Non-pigmented ciliary epithelial cell (primary cell): ENCODE measurements at places on chromosomes 13 and 19.

DNA sequence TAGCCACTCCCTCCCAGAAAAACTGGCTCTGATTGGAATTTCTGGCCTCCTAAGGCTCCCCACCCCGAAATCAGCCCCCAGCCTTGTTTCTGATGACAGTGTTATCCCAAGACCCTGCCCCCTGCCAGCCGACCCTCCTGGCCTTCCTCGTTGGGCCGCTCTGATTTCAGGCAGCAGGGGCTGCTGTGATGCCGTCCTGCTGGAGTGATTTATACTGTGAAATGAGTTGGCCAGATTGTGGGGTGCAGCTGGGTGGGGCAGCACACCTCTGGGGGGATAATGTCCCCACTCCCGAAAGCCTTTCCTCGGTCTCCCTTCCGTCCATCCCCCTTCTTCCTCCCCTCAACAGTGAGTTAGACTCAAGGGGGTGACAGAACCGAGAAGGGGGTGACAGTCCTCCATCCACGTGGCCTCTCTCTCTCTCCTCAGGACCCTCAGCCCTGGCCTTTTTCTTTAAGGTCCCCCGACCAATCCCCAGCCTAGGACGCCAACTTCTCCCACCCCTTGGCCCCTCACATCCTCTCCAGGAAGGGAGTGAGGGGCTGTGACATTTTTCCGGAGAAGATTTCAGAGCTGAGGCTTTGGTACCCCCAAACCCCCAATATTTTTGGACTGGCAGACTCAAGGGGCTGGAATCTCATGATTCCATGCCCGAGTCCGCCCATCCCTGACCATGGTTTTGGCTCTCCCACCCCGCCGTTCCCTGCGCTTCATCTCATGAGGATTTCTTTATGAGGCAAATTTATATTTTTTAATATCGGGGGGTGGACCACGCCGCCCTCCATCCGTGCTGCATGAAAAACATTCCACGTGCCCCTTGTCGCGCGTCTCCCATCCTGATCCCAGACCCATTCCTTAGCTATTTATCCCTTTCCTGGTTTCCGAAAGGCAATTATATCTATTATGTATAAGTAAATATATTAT lies 6.1 kb downstream of the FOSB start:
- DNase-seq: no peak

DNA sequence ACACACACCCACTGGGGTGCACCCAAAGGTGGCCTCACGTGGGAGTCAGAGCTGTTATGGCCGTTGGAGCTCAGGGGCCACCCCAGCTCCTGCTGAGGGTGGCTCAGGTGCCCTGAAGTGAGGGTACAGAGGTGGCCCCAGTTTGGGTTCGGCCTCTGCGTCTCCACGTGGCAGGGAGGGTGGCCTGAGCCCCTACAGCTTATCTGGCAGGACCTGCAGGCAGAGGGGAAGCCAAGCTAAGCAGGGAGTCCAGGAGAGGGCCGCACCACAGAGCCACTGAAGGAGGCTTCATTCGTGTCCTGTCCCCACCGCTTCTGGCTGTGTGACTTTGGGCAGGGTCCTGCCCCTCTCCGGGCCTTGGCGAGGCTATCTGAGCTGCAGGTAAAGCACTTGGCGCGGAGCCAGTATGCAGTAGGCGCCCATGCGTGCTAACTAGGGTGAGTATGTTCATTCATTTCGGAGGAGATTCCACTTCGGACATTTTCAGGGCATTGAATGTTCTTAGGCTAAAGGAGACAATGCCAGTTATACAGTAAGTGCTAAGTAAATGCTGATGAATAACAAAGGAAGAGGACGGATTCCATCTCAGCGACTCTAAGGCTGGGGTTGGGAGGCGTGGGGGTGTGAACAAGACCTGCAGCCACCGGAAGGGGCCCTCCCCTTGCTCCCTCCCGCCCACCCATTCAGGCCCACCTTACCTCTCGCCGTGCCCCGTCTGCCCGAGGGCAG lies 4.9 kb downstream of the REX1BD start:
- DNase-seq: no peak

- no peak for DNase-seq
Observed at GRCh38 chr13:74288361-74288911, 154.2 kb upstream of the KLF12 start.

- DNase-seq: no peak
Observed at GRCh38 chr13:64154514-64154913, 2738.9 kb upstream of the PCDH20 start.

GRCh38 chr19:51473009-51473707 lies 5.2 kb upstream of the CEACAM18 start:
- DNase-seq: peak; percentile 15
